ENCODE measurements at places on chromosomes 4 and X.

- DNase-seq = peak; percentile 11
Observed at GRCh38 chrX:70324326-70324725, 34.4 kb downstream of the KIF4A start.

GRCh38 chr4:165779950-165780670 is 92.9 kb upstream of the TLL1 start:
- DNase-seq = no peak

- peak; percentile 77 for DNase-seq
Observed at GRCh38 chrX:141405853-141406492, 163.7 kb upstream of the SPANXC start.

DNA sequence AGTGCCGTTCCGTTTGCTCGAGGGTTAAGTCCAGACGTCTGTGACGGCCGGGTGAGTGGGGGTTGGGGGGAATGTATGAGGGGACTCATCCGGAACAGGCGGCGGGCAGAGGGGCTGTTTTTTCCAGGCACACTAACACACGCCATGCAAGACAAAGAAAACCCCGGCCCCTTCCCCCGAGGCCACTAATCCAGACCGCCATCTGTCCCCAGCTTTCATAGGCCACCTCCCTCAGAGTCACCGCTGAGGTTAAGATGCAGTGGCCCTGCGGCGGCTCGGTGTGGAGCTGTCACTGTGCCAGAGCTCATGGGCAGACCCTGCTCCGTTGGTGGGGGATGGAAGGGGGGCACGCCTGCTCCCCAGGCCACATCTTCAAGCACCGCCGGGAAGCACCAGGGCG is 34.1 kb downstream of the SORCS2 start:
- DNase-seq = no peak

DNA sequence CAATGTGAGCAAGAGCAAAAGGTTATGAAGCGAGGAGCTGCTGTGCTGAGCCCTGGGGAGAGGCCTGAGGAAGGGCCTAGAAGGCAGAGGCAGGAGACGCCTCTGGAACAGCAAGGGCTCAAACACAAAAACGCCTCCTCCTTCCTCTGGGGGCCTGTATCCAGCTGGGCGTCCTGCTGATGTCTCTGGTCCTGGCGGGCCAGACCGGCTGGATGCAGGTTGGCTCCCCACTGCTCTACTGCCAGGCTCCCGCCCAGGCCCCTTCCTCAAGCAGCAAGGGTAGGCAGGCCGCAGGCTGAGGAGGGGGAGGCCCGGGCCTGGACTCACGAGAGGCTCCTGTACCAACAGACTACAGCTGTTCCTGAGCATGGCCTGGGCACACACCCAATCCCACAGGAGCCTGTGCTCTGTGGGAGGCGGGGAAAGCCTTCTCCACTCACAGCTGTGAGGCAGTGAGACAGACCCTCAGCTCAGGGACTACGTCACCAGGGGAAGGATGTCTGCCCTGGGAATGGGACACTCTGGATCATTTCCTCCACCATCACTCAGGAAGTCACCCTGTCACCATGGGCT is 2.3 kb downstream of the HAUS7 start:
- DNase-seq = no peak

DNA sequence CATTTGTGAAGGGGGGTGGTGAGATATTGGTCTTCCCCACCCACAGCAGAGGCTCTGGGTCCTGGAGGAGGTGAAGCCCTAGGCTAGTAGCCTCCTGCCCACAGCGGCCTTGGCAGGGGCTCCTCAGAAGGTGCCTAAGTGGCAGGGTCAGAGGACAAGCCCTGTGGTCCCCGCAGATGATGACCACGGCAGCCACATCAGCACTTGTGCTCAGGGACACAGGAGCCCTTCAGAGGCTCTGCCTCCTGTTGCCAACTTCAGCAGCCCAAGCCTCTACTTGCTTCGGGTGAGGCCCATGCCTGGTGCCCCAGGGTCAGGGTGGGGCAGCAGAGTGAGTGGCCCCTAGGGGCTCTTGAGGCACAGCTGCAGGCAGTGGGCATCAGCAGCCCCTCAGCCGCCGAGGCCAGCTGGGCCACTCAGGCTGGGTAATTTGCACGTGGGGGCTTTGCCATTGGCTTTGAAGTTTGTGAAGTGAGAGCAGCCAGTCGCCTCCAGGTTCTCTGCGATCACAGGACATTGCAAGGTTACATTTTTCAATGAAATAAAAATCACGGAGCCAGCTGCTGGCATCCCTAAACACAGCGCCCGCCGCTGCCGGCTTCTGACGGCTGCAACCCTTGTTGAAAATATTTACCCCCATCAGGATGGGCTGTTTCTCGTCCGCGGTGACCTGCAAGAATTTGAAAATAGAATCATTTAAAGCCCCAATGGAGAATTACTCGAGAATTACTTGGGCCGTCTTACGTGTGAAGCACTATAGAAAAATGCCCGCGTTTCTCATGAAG is 108.5 kb downstream of the HMX1 start:
- DNase-seq = no peak

DNA sequence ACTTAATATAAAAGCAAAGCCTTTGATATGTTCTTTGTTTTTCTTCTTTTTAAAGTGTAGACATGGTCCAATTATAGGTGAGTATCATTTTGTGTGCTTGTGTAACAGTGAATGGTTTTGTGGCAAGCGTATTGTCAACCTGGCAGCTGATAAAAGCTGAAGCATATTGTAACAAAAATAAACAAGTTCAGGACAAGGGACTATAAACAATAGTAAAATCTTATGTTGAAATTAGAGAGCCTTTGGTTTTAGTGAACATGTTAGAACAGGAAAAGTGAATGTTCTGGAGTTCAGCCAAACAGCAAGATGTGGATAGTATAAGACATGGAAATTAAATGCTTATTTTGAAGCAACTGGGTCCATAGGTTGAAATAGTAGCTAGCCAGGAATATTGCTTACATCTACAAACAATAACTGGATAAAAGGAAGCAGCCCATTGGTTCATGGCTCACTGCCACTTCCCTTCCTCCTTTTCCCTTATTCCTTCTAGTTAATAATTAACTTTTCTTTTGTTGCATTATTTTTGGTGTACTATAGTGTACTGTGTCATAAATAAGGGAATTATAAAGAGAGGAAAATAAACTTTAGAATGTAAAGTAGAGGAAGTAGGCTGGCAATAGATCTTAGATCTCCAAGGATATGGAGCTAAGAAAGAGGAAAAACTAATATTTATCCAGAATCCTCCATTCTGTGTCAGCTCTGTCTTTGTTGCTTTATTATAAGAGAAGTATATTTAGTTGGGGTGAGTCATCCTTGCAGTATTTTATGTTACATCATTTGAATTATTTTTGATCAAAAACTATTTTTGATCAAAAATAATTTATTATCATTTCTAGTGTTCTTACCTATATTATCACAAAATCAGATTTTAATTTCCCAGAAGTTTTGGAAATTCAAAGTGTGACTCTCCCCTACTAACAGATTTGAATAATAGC is 65.6 kb downstream of the MRPL1 start:
- DNase-seq = peak; percentile 40

- peak; percentile 67 for DNase-seq
Observed at GRCh38 chr4:175290401-175290800, 372.2 kb downstream of the ADAM29 start.

GRCh38 chr4:109009909-109010308 is 247.1 kb upstream of the ETNPPL start:
- peak; percentile 82 for DNase-seq

- no peak for DNase-seq
Observed at GRCh38 chrX:136635235-136635634, 12.7 kb upstream of the CD40LG start.
